ENCODE measurements at places on chromosomes 12 and 14.

DNA sequence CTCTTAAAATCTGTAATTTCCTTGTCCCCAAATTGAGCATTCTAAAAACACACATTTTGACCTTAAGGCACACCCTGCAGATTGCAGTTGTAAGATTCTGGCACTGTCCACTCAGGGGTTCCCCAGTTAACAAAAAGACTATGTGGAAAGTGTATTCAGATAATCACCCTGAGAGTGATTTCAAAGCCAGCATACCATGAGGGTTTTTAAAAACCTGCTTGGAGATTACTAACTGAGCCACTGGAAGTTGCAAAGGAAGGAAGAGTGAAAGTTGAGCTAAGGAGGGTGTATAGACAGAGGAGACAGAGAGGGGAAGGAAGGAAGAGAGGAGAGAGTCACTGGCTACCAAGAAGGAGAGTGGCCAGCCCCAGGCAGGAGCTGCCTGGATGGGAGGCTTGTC, 82.6 kb downstream of the EML1 start:
- DNase-seq: no peak

DNA sequence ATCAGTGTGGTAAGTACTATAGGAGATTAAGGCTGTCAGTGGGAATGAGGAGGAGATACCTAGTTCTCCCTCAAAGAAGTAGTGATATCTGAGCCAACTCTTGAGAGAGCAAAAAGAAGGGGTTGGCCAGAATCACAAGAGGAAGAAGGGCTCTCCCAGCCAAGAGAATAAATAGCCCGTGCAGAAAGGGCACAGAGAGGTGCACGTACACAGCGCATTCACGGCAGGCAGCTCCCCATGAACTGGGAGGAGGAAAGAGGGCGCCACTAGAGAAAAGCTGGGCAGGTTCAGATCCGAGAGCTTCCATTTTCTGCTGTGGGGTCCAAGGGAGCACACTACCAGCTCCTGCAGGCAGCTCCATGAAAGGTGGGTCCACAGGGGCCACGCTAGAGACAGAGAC, 59.9 kb downstream of the PPP2R5E start:
- no peak for DNase-seq

- DNase-seq: no peak
Measured at GRCh38 chr14:33592297-33592696, 358.6 kb downstream of the EGLN3 start.

DNA sequence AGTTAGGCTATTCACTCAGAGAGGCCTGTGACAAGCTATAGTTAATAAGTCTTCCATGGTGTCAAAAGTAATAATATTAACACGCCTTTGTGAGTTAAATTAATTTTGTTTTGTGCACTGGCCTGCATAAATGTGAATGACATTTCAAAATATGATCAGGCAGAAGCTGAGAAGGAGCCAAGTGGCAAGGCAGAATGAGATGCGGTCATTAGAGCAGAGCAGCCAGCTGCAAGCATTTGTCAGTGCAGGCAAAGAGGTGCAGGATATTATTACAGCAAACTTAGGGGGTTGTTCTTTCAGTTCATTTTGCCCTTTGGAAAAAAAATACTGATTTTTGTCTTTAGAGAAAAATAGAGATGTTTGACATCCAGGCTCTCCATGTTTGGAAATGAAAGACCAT, 364.5 kb downstream of the PAWR start:
- DNase-seq: no peak

- DNase-seq: no peak
Measured at GRCh38 chr12:130192642-130193345, 30.5 kb downstream of the FZD10 start.

DNA sequence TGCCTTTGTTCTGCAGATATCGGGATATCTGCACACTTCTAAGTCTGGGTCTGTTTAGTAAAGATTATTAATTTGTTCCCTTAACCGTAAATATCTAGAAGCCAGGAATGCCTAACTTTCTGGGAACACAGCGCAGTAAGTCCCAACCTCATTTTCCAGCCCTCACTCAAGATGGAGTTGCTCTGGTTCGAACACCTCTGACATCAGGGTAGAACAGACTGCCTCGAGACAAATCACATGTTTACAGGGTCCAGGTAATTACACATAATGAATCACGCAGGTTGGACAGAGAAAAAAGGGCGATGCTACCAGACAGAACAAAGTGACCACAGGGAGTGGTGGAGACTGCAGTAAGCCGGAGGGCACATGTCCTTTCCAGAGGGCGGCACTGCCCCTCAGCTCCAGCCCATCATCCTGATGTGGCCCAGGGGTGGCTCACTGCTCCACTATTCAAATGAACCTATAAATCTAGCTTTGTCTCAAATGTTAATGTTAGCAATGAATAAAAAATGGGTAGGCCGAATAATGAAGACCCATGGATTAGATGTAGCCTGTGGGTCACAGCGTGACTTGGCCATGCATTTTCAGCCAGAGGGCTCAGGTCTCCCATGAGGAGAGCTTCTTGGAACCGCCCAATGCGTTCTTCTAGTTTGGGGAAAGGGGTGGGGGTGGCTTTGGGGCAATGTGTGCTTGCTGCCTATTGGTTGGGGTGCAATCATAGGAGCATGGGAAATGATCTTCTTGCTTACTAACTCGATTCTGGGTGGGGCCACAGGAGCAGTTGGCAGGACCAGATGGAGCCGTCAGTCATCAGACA, 159.0 kb upstream of the SFSWAP start:
- DNase-seq: no peak

- DNase-seq: no peak
Measured at GRCh38 chr12:46958599-46959290, 120.7 kb upstream of the PCED1B start.

DNA sequence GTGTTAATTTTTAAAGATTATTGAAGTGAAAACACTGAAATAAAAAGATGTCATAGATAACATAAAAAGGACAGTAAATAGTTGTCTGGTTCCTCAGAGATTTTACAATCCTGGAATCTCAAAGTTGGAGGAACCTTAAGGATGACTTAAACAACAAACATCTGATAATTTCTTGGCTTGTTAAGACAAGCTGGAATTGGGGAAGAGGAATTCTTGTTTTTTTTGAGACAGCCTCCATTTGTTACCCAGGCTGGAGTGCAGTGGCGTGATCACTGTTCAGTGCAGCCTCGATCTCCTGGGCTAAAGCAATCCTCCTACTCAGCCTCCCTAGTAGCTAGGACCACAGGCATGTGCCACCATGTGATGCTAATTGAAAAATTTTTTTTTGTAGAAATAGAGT, 2.3 kb downstream of the ZNF410 start:
- DNase-seq: no peak

- DNase-seq: no peak
Measured at GRCh38 chr12:44285321-44285960, 449.6 kb downstream of the TMEM117 start.

DNA sequence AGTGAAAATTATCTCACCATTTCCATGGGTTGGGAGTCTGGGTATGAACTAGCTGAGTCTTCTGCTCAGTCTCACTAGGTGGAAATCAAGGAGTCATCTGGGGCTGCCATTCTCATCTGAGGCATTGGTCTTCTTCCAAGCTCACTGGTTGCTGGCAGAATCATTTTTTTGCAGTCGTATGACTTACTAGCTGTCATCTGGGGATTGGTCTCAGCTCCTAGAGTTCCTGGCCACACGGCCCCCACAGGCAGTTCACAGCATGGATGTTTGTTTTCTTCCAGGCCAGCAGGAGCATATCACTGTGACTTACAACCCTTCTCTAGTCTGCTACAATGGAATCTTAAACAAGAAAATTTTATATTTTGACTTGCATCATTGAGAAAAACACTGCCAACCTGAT, 18.6 kb upstream of the OR10AD1 start:
- DNase-seq: no peak

DNA sequence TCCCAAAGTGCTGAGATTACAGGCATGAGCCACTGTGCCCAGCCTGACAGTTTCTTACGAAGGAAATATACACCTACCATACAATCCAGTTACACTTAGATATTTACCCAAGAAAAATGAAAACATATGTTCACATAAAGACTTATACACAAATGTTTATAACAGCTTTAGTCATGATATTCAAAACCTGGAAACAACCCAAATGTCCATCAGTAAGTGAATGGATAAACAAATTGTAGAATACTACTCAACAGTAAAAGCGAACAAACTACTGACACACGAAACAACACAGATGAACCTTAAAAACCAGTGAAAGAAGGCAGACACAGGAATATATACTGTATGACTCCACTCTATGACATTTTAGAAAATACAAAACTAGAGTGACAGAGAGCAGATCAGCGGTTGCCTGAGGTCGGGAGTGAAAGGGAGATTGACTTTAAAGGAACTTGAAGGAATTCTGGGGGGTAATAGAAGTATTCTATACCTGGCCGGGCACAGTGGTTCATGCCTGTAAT, 83.6 kb downstream of the SPRING1 start:
- no peak for DNase-seq

DNA sequence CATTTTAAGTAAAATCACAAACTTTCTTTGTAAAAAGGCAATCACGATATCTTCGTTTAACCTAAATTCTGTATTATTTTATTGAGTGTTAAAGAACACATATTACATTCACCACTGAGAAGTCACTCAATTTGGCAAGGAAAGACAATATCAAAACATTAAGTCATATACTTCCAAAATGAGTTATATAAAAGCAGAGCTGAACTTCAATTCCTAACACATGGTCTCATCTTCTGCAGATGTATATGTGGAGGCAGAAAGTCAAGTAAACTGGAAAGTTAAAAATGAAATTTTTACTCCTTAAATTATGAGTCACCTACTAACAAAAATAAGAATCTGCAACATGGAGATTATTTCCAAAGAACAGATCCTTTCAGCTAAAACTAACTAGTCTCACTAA, 28.7 kb downstream of the BMAL2 start:
- no peak for DNase-seq

GRCh38 chr12:131007031-131007739, 53.5 kb downstream of the ADGRD1 start:
- DNase-seq: peak; percentile 46

DNA sequence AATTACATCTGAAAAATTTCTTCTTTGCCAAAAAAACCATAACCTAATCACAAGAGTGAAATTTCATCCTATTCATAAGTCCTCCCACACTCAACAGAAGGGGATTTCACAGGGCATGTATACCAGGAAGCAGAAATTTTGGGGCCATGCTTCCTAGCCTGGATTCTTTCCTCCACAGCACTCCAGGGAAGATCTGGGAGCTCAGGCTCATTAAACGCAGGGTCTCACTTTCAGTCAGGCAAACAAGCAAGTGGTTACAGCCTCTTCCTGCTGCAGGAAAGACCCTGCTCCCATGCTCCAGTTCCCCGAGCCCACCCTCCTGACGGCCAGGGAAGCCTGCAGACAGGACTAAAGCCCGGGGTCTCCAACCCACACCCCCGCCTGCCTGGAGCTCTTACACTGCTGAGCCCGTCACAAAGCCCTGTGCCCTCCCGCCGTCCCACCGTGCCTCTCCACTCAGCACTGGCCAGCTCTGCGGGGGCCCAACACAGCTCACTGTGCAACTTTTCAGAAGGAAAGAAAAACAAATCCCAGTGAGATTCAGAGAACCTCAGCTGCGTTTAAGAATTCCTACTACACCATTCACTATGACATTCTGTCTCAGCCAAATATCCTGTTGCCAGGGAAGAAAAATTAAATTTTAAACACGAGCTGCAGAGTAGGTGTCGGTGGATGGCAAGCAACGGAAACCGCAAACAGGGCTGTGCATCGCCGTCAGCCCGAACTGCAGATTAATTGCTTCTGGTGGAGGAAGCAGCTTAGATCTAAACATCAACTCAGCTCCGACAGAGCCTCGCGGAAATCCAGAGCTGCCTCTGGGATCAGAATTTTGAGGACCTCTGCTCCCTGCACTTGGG, 106.7 kb upstream of the SFSWAP start:
- no peak for DNase-seq

DNA sequence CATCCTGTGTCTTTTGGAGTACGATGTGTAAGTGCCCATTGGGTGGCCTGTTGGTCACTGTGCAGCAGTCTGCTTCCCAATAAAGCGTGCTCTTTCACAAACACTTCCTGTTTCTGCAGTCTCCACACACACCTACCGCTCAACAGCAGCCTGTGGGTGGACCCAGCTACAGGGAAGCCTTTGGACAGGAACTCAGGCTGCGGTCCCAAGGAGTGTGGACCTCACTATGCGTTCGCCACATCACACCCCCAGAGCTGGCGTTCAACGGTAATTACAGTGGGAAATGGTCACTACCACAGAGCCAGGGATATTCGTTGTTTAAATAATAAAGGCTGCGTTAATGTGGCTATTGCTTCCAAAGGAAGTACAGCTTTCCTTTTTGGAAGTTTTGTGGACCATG, 16.2 kb downstream of the PSMC1 start:
- peak; percentile 79 for DNase-seq

DNA sequence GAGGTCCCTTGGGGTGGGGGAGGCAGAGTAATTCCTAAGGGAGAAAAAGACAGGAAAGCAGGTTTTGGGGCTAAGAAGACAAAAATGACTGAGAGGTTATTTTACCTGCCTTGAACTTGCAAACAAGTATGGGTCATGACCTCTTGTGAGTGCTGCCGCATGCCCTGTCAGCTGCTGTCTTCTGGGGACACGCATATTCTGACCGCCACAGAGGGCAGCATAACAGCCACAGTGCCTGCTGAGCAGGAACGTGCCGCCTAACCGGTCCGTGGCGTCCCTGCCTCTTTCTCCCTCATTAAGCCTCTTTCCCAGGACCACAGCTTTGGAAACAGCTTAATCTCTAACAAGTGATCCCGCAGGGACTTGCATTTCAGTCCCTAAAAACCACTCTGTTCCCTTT, 51.3 kb upstream of the KCNA1 start:
- DNase-seq: no peak

GRCh38 chr12:92721130-92721529, 18.3 kb downstream of the PLEKHG7 start:
- no peak for DNase-seq

DNA sequence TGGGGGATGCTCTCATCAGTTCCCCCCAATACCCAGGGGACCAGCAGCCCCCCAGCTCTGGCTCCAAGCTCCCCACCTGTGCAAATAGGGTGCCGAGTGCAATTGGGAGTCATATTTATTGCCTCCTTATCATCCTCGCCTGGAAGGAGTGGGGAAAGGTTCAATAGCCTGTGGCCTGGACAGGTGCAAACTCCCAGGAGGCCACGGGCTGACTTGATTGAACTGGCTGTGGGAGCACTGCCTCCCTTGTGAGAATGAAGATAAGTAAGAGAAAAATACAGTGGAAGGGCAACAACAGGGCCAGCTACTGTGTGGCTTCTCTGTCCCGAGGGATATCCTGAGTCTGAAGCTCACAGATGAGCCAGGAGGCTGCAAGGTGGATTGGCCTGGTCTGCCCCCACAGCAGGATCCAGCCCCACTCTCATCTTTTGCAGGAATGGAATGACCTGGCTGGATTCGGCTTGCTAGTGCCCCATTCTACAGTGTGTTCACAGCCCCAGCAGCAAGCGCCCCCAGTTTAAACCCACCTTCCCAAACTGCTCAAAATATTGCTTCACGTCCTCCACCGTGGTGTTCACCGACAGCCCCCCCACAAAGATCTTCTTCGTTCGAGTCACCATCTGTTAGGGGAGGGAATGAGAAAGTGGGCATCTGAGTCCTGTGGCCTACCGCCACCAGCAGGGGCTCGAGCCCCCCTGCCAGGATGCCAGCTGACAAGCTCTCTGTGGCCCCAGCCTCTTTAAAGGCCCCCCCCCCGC, 6.3 kb downstream of the MSI1 start:
- DNase-seq: no peak

GRCh38 chr14:89540830-89541470, 123.9 kb upstream of the FOXN3 start:
- no peak for DNase-seq

All from lower lobe of right lung (tissue), 2 donors.